ENCODE measurements at places on chromosomes 6 and 20. TPM values are rescaled to one million over a fixed set of nuclear protein-coding genes. Genes with fewer than 3 reads are reported as not detected.

Gene ZBP1
- not detected for total RNA-seq

Gene LY6G6F
- total RNA-seq = not detected

Gene TINAG
- total RNA-seq = not detected

Gene HSPA1A
- total RNA-seq = 168 TPM

Gene PTPRA
- 36.2 TPM for total RNA-seq

Gene AVP
- total RNA-seq = not detected

Gene IL17A
- not detected for total RNA-seq

Gene PTK7
- total RNA-seq = 71.3 TPM

Gene RSPO3
- 2.3 TPM for total RNA-seq

Gene IP6K3
- total RNA-seq = 0.50 TPM

Gene OVOL2
- total RNA-seq = not detected

Gene MLN
- not detected for total RNA-seq

Gene PHACTR3
- total RNA-seq = not detected

Gene TENT5A
- 27.2 TPM for total RNA-seq

Gene HLA-DQA1
- not detected for total RNA-seq

Gene SLC35D3
- total RNA-seq = not detected

Gene CALHM4
- not detected for total RNA-seq

Gene HUS1B
- total RNA-seq = 0.99 TPM

Gene ADGRB3
- total RNA-seq = 0.15 TPM

Gene DDO
- 0.66 TPM for total RNA-seq

Gene GPR6
- not detected for total RNA-seq

Gene MRPS26
- total RNA-seq = 31.4 TPM

Gene MEI4
- not detected for total RNA-seq

Gene ZSCAN23
- total RNA-seq = 11.1 TPM

Gene SOBP
- total RNA-seq = 8.8 TPM

Gene TTBK1
- total RNA-seq = under 0.01 TPM

Gene PSORS1C1
- 0.29 TPM for total RNA-seq

Gene CLPSL2
- total RNA-seq = not detected

Gene FGD2
- total RNA-seq = not detected

Gene RIPOR3
- 10.6 TPM for total RNA-seq

Gene KHDRBS2
- total RNA-seq = not detected

Gene KCNS1
- 0.29 TPM for total RNA-seq

Gene SLC25A27
- total RNA-seq = 9.9 TPM

Gene BCAS1
- total RNA-seq = under 0.01 TPM

Gene RGS19
- total RNA-seq = 7.4 TPM

Gene FOXQ1
- total RNA-seq = 6.5 TPM

Gene SRSF3
- total RNA-seq = 278 TPM

Gene R3HDML
- total RNA-seq = not detected

Gene SLC52A3
- not detected for total RNA-seq

Gene BPIFA1
- not detected for total RNA-seq

Gene TMEM244
- not detected for total RNA-seq

Gene PDE10A
- 2.5 TPM for total RNA-seq

Gene TFAP2D
- total RNA-seq = not detected

Gene ARHGAP40
- not detected for total RNA-seq

Gene APOM
- 1.3 TPM for total RNA-seq

Gene RUNX2
- total RNA-seq = 4.5 TPM

Gene POLH
- total RNA-seq = 27.9 TPM

Gene NOTCH4
- total RNA-seq = 1.3 TPM

Gene SLC13A3
- 6.0 TPM for total RNA-seq

Gene RBM24
- 0.29 TPM for total RNA-seq

Gene VSTM2L
- 5.3 TPM for total RNA-seq

Gene ETV7
- total RNA-seq = 0.99 TPM

Gene COL21A1
- 4.6 TPM for total RNA-seq

Gene RAB44
- total RNA-seq = under 0.01 TPM

Gene KDM1B
- total RNA-seq = 24.4 TPM

Gene DLL1
- 0.15 TPM for total RNA-seq

Gene B3GAT2
- under 0.01 TPM for total RNA-seq

Data from smooth muscle cell of trachea (primary cell).